MCF 10A (cell line): ENCODE measurements at places on chromosomes 13 and 19. TPM values are rescaled to one million over a fixed set of nuclear protein-coding genes. Genes with fewer than 3 reads are reported as not detected.
A peak's percentile ranks its signal among the peaks of the same experiment; 100 is the strongest.

The C19orf81 gene
- total RNA-seq = not detected in 2 replicates

DNA sequence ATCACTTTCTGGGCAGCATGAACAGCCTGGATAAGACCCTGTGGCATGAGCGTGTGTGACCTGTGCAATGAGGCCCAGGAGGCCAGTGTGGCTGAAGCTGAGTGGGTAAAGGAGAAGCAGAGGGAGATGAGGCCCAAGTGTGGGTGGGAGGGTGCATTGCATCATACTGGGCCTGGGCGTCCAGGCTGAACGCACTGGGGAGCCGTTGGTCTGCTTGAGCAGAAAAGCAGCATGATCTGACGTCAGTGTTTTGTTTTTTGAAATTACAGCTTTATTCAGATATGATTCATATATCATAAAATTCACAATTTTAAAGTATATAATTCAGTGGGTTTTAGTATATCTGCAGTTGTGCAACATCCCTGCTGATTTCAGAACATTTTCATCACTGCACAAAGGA is 409.7 kb downstream of the HS6ST3 start:
- H3K27me3 ChIP-seq = no peaks in the 10 kb centered on the region
- H3K27ac ChIP-seq = no peak overlapping the region
- H3K36me3 ChIP-seq = no peaks in the 10 kb centered on the region
- H3K4me3 ChIP-seq = no peak overlapping the region
- no peaks in the 10 kb centered on the region for H3K4me1 ChIP-seq

The PEAK3 gene
- total RNA-seq = not detected in 2 replicates

DNA sequence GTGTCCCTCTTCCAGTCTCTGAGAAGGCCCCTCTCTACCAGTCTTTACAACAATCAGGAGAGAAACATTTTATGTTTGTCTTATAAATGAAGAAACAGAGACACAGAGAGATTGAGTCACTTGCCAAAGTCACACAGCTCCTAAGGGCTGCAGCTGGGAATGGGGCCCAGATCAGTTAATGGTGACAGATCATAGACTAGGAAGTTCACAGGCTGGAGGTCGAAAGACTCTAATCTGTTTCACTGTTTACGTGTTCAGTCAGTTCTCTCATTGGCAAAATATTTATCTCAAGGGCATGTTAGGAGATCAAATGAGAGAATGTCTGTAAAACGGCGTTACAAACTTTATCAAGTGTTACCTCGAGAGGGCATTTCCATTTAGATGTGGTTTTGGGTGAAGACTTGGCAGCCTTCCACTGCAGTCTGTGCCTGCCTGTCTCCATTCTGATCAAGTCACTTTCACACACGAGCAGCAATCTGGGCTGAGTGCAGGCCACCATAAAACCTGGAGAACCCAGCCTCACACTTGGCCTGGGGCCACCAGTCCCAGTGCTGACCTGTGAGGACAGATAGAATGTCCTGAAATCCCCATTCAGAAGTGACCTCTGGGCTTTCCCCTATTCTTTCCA is 65.1 kb downstream of the SIAH3 start:
- H3K27ac ChIP-seq = no peak overlapping the region
- H3K4me1 ChIP-seq = peaks cover 15% of the 10 kb centered on the region
- no peak for DNase-seq
- H3K4me3 ChIP-seq = no peak overlapping the region
- no peaks in the 10 kb centered on the region for H3K36me3 ChIP-seq

The EPSTI1 gene
- not detected in 2 replicates for total RNA-seq

DNA sequence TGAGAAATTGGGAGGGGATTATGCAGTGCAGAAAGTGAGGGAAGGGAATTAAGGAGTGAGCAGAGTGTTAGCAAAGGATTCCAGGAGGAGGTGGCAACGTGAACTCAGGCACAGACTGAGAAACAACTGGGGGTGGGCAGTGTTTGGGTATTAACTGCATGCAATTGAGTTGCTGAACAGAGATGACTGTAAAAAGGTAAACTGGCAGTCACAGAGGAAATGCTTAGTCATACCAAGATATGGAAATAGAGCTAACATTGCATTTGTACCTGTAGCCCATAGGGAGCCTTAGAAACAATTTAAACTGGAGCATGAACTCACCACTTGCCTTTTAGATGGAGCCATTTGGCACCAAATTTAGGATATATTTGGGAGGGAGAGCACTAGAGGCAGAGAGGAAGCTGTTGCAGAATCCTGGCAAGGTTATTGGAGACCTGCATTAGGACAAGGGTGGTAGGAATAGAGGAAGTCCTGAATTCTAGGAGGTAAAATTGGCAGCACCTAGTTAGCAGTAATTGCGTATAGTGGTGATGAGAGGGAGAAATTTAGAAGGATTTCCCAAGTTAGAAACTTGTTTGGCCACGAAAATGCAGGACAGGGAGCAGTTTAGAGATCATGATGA is 100.6 kb upstream of the FRY start:
- H3K27me3 ChIP-seq = no peaks in the 10 kb centered on the region
- no peaks in the 10 kb centered on the region for H3K4me1 ChIP-seq
- H3K36me3 ChIP-seq = no peaks in the 10 kb centered on the region
- no peak overlapping the region for H3K27ac ChIP-seq
- H3K4me3 ChIP-seq = no peak overlapping the region

The ETV2 gene
- total RNA-seq = 0.44 and 1.0 TPM in 2 replicates

GRCh38 chr19:45817010-45817724 is 2.1 kb upstream of the RSPH6A start:
- H3K4me3 ChIP-seq = no peak overlapping the region
- H3K4me1 ChIP-seq = no peaks in the 10 kb centered on the region
- H3K27me3 ChIP-seq = no peaks in the 10 kb centered on the region

DNA sequence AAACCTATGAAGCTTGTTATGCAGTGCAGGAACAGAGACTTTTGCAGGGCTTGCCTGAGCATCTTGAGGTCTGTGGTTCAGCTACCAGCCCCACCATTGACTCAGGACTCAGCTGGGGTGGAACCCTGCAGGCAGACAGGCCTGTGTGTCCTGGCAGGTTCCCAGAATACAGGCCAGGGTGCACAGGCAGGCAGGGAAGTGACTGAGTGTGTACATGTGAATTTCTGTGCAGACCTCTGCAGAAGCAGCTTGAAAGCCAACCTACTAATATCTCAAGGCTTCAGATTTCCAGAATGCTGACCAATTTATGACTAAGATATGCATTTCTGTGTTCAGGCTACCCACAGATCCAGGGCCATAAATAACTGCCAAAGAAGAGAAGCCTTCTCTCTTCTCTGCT is 254.4 kb downstream of the DLEU7 start:
- no peak overlapping the region for H3K4me3 ChIP-seq
- DNase-seq = peak; percentile 76
- H3K27ac ChIP-seq = peak overlapping the region; percentile 64
- peaks cover 16% of the 10 kb centered on the region for H3K4me1 ChIP-seq
- no peaks in the 10 kb centered on the region for H3K27me3 ChIP-seq

GRCh38 chr13:95726876-95727275 is 49.9 kb downstream of the DNAJC3 start:
- no peaks in the 10 kb centered on the region for H3K27me3 ChIP-seq
- no peak overlapping the region for H3K27ac ChIP-seq
- no peak for DNase-seq
- H3K4me3 ChIP-seq = no peak overlapping the region

The NKPD1 gene
- 0.09 and 0.22 TPM in 2 replicates for total RNA-seq

GRCh38 chr19:18898081-18898606 is 2.2 kb upstream of the CERS1 start:
- no peaks in the 10 kb centered on the region for H3K36me3 ChIP-seq
- DNase-seq = no peak
- no peak overlapping the region for H3K27ac ChIP-seq
- no peak overlapping the region for H3K4me3 ChIP-seq
- H3K4me1 ChIP-seq = no peaks in the 10 kb centered on the region
- peaks cover 34% of the 10 kb centered on the region for H3K27me3 ChIP-seq

The NACC1 gene
- total RNA-seq = 55.9 and 67.3 TPM in 2 replicates
